Natural killer cell treated with Interleukin-12 subunit alpha and Interleukin-12 subunit beta and Interleukin-15 and Interleukin-18, amount 100 ng/mL, for 72 hours (primary cell): ENCODE measurements at places on chromosomes 12 and 14.

DNA sequence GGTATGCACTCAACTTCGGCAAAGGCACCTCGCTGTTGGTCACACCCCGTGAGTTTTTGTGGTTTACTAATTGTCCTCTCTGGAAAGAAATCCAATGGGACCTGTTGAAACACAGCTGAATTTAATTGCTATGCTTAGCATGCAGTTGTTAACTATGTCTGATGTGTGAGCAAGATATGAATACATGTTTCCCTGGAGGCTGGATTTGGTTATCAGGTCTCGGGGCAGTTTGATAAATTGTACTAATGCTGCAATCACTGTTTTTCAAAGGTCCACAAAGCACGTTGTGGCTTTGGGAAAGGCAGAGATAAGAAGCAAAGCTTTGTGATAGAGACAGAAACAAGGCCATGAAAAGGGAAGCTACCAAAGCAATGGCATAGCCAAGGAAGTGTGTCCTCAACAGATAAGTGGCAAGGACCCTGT is 91.3 kb downstream of the DAD1 start:
- no peak for DNase-seq

DNA sequence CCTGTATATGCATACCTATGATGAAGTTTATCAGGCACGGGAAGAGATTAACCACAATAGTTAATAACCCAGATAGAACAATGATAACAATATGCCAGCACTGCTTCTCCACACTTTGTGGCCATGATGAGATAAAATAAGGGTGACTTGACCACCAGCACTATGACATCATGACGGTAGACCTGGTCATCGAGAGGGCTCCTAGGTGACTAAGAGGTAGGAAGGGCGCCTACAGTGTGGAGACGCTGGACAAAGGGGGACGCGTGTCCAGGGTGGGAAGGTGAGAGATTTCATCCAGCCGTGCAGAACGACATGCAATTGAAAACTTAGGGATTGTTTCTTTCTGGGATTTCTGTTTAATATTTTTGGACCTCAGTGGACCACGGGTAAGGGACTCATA is 221.8 kb upstream of the RTL1 start:
- no peak for DNase-seq

DNA sequence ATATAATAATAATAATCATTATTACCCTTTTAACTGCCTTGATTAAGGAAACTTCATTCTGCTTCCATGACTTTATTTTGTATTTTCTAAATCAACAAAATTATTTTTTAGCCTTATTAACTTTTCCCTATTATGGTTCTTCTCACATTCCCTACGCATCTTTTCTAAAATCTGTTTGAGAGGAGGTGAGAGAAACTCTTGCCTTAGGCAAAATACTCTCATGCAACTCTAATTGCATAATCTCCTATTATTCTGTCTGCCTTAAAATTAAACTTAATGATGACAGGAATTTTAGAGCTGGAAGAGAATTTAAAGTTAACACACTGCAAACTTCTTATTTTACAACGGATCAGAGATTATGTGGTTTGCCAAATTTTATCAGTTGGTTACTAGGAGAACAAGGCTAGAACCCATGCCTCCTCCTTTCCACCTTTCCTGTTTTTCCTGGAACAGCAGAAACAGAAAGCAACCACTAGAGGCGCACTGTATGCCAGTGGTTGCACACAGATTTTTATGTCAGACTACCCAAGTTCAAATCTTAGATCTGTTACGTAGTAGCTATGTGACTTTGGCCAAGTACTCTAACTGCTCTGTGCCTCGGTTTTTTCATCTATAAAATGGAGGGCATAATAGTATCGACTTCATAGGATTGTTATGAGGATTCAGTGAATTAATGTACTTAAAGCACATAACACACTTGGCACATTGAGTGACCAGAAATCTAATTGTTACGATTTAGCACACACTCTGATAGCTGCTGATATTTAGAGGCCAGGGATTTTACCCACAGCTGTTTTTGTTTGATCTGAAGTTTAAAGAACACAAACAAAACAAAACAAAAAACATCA is 4.3 kb upstream of the BRMS1L start:
- DNase-seq, result no peak

DNA sequence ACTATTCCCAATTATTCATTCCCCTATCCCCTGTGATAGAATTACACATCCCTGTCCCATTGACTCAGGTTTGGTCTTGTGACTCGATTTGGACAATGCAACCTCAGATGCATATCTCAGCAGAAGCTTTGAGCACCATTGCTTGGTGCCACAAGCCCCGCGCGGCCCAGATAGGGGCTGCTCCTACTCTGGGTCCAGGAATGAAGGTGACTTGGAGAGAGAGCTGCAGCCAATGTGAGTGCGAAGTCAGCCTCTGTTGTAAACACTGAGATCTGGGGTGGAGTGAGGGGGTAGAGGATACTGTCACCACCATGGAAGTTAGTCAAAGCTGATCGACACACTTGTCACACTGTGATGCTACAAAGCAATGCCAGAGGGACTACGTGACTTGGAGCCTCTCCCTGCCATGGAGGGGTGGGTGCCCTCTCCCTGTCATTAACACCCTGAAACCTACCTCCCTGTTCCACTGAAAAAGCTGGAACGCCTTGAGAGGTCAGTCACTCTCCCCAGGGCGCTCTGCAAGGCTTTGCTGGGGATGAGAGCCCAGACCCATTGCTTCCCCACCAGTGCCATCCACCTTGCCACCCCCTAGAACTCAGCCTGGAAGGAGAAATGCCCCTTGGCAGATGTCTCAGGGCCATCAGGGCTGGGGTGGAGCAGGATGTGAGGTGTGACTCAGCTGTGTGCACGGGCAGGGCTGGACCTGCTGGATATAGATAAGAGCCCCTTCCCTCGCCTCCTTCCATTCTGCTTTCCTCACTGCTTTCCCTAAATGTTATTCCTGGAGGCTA is 6.6 kb upstream of the PLEK2 start:
- DNase-seq, result peak; percentile 32

DNA sequence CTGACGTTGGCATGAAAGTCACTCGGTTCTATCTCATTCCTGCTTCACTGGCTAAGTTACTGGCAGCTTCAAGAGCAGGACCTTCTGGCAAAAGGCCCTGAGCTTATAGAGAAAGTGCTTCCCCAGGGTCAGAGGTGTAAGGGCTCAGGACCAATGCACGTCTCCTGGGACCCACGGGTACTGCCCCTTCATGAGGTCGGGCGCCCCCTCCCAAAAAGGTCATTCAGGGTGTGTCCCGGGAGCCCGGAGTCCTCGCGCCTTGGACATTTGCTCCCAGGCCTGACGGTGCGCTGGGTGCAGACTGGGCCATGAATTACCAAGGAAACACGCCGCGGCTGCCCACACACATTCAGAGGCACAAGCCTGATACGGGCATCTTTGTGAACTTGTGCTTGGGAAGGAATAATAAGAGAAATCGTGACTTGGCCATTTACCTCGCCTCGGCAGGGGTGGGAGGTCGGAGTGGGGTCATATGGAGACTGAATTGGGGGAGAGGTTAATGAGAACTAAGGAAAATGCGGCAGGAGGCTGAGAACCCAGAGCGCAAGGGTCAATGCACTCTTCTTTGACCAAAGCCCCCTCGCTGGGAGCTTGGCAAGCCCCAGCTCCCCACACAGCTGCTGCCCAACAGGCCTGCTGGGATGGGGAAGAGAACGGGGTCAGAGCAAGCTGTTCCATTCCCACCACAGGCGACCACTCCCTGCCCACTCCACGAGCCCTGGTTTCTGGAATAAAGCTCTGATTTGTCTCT is 15.7 kb upstream of the SLC6A12 start:
- DNase-seq, result no peak

- no peak for DNase-seq
Observed at GRCh38 chr12:122880155-122880667, 15.7 kb downstream of the VPS37B start.

DNA sequence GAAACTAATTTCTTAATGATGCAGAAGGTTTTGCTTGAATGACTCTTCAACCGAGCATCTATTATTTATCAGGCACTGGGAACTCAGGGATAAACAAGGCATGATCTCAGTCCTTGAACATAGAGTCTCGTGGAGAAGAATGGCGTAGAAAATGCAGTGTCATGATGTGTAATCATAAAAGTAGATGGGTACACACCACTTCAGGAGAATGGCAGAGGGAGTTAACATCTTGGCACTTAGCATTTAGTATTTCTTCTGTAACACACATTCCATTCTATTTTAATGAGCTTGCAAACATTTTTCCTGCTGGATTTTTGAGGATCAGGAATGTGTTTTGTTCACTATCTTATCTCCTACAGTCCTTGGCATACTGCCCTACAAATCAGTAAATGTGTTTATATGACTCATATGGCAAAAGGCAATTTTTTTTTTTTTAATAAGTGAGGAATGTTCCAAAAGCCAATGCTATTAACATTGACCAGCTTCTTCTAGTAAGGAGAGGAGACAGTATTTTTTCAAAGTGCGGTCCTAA is 3.8 kb downstream of the TXNRD1 start:
- no peak for DNase-seq

GRCh38 chr12:56469007-56469930 is 891 bp downstream of the SPRYD4 start:
- DNase-seq, result no peak

GRCh38 chr12:28253161-28253641 is 62.9 kb downstream of the CCDC91 start:
- no peak for DNase-seq

GRCh38 chr14:81555051-81555450 is 21.4 kb upstream of the SEL1L start:
- no peak for DNase-seq

GRCh38 chr12:24945845-24946244 is 3.1 kb downstream of the BCAT1 start:
- DNase-seq, result no peak

- no peak for DNase-seq
Observed at GRCh38 chr14:36113341-36113740, 63.2 kb downstream of the PTCSC3 start.

DNA sequence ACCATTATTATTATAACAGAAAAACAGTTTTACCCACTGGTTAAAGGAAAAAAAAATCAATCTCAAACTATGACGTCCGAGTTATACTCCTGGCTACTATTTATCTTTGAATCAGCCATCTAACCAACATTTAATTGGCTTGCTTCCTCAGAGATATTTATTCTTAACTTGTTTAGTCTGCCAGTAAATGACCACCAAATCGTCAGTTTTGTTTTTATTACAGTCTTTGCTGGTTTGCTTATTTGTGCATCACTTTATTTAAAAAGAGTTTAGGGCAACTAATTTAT is 71.2 kb downstream of the RASSF8 start:
- DNase-seq, result no peak

DNA sequence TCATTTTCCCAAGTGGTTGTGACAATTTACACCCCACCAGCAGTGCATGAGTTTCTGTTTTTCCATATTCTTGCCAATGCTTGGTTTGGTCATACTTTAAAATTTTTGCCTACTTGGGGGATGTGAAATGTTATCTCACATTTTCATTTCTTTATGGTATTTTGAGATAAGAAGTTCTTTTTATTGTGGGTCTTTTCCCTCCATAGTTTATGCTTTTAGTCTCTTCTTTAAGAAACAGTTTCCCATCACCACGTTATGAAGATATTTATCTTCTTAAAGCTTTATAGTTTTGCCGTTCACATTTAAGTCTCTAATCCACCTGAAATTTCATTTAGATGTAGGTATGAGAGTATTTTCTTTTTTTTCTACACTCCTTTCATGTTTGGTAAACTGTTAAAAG is 95.7 kb downstream of the PPM1A start:
- no peak for DNase-seq
